Hippocampal formation (tissue), 2 donors: ENCODE measurements at places on chromosomes 2 and 18.

- DNase-seq: no peak
Measured at GRCh38 chr2:189559579-189560272, 20.9 kb downstream of the SLC40A1 start.

GRCh38 chr2:290090-290722, 2.3 kb upstream of the ALKAL2 start:
- DNase-seq: peak; percentile 76

- DNase-seq: peak; percentile 71
Measured at GRCh38 chr2:196594158-196594557, 45.4 kb upstream of the CCDC150 start.

DNA sequence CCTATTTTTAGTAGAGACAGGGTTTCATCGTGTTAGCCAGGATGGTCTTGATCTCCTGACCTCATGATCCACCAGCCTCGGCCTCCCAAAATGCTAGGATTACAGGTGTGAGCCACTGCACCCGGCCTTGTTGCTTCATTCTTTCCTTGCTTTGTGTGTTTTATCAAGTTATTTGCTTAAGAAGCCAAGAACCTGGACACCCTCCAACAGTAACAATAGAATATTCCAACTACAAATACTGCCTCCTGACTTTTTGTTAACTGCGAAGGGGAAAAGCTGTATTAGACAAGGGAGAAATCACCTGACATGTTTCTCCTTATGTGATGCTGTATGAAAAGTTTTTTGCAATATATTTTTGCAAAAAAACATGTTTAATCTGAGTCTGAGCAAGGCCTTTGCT, 297.2 kb downstream of the NCKAP5 start:
- DNase-seq: no peak

DNA sequence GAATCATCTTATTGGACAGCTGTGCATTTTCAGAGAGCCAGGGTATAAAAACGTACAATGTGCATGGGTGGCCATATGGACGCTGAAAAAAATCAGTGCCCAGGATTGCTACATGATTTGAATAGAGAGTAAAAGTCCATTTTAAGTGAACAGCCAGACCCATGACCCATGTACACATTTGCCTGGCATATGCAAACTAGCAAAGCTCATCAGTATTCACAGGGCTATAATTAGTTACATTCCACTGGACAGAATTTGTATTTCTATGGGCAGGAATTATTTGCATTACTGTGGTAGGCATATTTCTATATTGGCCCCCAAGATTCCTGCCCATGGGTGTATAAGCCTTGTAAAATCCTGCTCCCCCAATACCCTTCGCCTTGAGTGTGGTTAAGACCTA, 78.8 kb downstream of the PTH2R start:
- no peak for DNase-seq
